Activated T-cell treated with anti-CD3 and anti-CD28 coated beads, Interleukin-2, amount 50 U/mL, for 48 hours (primary cell): ENCODE measurements at places on chromosomes 3 and 15.

- no peak for DNase-seq
Observed at GRCh38 chr15:63968700-63969099, 77.6 kb downstream of the DAPK2 start.

DNA sequence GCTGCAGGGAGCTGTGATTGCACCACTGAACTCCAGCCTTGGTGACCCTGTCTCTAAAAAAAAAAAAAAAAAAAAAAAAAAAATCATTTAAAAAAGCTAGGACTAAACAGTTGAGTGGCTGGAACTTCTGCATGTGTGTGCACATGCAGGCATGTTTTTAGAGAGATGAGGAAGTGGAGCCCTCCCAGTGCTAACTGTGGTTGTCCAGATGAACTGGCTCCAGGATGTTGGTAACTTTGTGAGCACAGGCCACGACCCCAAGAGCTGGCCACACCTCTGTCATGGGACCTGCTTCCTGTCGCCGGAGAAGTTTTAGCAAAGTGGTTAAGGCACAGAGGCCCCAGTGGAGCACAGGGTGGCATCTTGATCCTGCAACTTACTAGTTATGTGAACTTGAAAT, 27.0 kb downstream of the CHCHD6 start:
- no peak for DNase-seq

DNA sequence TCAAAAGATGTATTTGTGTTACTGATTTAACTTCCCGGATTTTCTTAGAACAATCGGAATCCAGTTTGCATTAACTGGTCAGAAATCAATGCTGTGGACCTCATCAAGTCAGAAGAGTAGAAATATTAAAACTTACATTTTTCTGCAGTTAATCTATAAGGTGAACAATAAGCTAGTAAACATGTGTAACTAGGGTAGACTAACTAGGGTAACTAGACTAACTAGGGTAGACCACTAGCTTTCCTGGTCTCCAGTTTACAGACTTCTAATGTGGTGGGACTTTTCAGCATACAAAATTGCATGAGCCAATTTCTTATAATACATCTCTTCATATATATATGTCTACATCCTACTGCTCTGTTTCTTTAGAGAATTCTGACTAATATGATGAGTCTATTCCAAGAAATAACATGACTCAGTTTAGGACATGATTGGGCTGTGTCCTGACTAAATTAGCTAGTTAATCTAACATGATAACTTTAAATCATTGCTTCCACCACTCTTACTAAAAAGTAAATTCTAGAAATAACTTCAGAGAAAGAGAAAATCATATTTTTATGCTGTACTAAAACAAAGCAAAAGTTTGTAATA, 5.3 kb downstream of the PLSCR2 start:
- no peak for DNase-seq

GRCh38 chr15:76342058-76342381, 5.4 kb downstream of the ISL2 start:
- no peak for DNase-seq

DNA sequence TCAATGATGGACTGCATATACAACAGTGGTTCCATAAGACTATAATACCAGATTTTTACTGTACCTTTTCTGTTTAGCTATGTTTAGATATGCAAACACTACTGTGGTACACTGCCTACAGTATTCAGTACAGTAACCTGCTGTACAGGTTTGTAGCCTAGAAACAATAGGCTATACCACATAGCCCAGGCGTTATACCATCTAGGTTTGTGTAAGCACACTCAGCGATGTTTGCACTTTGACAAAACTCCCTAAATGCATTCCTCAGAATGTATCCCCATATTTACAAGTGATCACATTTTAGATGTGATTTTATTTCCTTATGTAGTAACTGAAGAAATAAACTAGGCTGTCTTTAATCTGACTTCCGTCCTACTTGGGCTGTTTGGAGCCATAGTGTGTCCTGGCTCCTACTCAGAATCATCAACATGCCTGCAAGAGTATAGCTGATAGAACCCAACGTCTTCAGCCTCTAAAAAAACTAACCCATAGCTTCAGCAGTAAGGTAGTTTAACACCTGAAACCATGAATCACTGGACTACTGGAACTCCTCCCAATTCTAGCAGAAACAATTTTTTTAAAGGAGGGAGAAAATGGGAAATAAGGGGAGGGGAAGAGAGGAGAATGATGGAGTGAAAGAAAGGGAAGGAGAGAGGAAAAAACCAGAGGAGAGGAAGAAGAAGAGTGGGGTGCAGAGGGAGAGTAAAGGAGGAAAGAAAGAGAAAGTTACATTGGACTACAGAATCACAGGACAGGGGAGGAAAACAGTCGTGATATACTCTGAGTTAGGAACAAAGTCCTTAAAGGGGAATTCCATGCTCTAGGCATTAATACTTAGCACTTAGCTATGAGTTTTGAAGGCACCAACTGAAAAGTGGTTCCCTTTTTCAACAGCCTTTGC, 67.7 kb upstream of the PLXND1 start:
- DNase-seq = no peak

GRCh38 chr15:88938802-88939485, 25.8 kb upstream of the MFGE8 start:
- no peak for DNase-seq

DNA sequence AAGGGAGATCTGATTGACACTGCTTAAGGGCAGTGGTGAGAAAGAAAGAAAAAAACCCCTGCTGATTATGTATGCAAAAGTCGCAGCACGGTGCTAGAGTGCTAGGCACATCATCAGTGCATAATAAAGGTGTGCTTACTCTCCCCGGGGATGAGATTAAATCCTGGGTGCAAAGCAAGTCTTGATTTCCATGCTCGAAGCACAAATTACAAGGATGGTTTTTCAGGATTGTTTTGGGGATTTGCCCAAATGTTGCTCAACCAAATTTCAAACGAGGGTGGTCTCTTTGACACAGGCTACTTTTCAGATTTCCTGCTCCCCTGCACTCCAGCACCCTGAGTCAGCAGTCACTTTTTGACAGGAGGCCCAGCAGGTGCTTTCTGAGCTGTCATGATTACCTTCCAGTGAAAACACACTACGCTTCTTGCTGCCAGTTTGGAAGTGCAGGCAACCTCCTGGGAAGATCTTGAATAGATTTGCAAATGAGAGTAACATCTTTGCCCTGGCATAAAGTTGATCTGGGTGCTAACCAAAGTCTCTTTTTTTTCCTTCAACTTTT, 167.5 kb upstream of the TRIM42 start:
- DNase-seq = no peak
